ENCODE measurements at places on chromosomes 13 and 19.

- DNase-seq: no peak
Measured at GRCh38 chr19:55535173-55535964, 1.6 kb downstream of the SBK2 start.

- DNase-seq: no peak
Measured at GRCh38 chr13:113460599-113460998, 7.3 kb upstream of the ADPRHL1 start.

- DNase-seq: no peak
Measured at GRCh38 chr13:48636550-48636949, 17.2 kb upstream of the CYSLTR2 start.

GRCh38 chr13:74573654-74574053 lies 439.4 kb upstream of the KLF12 start:
- no peak for DNase-seq

GRCh38 chr13:29573190-29573589 lies 22.3 kb downstream of the SLC7A1 start:
- peak; percentile 64 for DNase-seq

- DNase-seq: no peak
Measured at GRCh38 chr13:71603255-71603654, 263.7 kb downstream of the DACH1 start.

- DNase-seq: no peak
Measured at GRCh38 chr19:58518256-58519086, 1.1 kb downstream of the ZBTB45 start.

- DNase-seq: no peak
Measured at GRCh38 chr13:75024602-75025001, 457.4 kb downstream of the TBC1D4 start.

- DNase-seq: no peak
Measured at GRCh38 chr13:43543331-43543730, 243.4 kb downstream of the ENOX1 start.

GRCh38 chr13:55155046-55155445 lies 1985.7 kb upstream of the PRR20A start:
- DNase-seq: no peak

DNA sequence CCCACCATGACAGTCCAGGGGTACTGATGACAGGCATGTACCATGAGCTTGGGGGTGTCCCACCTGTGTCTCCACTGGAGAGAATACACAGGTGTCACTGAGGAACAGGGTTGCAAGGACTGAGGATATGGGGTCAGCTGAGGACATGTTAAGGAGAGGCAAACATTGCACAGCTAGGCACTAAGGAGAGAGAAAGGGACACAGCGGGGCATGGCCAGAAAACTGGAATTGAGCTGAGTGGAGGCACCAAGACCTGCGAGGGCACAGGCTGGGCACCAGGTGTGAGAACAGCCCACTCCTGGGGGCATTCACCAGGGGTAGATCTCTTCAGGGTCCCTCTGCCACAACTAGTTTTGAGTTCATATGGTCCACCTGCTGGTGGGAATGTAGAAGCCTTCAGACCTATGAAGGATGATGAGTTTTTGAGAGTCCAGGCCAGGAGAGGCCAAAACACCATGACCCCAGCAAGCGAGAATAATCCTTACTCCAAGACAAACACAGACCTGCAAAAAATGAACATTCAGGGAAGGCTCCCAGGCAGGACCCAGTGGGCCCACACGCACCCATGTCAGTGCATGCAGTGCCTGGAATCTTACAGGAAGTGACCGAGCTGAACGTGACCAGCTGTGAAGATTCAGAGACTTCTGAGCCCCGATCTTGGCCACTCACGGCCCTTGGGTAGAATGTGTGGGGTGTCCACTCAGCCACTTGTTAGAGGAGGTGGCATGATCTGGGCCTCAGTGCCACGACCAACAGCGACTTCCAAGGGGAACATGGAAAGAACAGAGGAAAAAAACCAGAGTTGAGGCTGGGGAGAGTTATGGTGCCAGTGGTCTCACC lies 1.4 kb upstream of the ZNF584 start:
- no peak for DNase-seq

GRCh38 chr19:16134510-16134909 lies 9.0 kb upstream of the HSH2D start:
- no peak for DNase-seq

DNA sequence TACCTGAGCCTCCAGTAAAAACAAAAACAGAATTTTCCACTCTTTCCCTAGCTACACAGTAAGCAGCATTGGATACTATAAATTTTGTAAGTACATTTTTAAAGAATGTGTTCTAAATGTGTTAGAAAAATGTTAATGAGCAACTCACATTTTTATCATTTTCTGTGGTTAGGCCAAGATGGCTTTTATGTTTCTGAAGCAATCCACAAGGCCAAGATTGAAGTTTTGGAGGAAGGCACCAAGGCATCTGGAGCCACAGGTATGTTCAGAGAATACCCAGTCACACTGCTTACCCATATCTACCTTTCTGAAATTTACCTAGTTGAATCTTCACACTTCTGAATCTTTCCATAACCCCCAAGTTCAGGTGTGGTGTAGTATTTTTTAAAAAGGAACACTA lies 21.6 kb downstream of the SERPINE3 start:
- DNase-seq: no peak

DNA sequence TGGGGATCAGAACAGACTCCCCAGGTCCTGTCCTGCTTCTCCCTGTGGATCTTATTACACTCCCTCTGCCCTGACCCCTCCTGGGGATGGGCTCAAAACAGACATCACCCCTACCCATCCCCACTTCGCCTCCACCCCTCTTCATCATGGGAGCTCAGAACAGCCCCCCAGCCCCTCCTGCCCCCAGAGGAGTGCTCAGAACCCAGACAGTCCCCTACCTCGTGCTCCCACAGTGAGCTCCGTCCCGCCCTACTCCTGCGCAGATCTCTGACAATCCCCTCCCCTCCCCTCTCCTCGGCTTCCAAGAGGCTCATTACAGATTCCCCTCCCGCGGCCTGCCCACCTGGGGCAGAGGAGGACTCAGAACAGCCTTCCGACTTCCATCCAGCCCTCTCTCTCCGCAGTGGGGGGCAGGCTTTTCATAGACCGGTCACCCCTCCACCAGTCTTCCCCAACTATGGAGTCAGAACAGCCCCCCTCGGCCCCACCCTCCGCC lies 6.1 kb downstream of the NXNL1 start:
- no peak for DNase-seq

DNA sequence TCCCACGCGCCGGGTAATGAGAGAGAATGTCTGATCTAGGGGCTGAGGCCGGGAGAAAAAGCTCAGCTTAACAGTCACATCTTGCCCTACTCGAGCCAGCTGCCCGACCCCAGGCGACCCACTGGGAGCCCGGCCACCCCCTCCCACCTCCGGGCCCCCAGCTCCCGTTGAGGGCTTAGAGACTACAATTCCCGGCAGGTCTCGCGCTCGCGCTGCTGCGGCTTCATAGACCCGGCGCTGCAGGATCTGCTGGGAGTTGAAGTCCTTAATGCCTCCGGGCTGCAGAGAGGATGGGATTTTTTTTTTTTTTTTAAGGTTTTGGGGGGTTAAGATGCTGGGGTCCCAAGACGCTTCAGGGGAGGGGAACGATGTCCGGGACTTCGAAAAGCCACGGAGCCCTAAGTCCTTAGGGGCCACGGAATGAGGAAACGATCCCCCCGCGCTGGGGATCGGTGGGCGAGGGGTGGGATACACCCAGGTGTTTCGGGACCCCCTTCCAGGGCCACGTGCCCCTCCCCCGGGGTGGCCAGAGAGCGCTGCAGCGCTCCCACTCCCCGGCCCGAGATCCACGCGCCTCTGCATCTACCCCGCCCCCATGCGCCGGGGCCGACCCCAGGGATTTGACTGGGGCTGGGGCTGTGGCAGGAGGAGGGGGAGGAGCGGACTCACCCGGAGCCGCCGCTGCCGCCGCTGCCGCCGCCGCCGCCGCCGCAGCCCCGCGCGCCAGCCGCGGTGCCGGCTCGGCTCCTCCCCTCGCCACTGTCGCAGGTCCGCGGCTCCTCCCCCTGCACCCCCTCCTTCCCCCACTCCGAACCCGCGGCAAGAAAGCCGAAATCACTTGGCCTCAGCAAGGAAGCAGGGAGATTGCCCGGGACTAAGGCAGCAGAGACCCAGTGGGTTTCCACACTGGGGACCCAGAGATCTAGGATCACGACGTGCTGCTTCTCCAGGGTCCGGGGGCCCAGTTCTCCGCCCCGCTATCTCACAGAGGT lies at the start of gene SYT3:
Gene SYT3 (minus strand): TSS at position 761 of the 992 bp plus-strand sequence. CDS start 2,470 bp downstream, outside the sequence.
- DNase-seq: peak; percentile 45

DNA sequence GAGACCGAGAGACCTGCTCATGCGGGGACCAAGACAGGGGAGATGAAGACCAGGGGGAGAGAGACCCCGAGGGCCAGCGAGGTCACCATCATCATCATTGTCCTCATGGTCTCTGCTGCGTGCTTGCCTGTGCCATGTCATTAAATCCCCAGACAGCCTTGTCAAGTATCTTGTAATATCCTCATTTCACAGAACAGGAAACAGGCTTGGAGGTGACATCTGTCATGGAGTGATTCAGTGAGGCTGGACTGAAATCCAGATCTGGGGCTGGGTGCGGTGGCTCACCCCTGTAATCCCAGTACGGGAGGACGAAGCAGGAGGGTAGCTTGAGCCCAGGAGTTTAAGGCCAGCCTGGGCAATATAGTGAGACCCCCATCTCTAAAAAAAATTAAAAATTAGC lies 5.9 kb upstream of the NANOS2 start:
- no peak for DNase-seq

DNA sequence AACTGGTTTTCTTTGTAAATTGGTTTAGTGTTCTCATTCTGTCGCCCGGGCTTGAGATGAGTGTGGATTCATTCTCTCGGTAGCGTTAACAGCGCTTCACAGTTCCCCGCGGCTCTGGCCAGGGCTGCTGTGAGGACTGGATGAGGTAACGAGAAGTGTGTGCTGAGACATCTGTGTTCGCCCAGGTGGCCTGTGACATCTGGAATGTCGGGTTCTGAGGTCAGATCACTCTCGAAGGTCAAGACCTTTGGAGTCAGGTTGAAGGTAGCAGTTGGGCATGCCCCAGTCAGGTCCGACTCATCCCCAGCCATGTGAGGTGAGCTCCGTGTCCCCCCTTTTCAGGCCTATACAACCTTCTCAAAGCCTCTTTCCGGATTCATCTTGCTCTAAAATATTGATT lies 13.4 kb upstream of the TUBGCP3 start:
- DNase-seq: no peak

DNA sequence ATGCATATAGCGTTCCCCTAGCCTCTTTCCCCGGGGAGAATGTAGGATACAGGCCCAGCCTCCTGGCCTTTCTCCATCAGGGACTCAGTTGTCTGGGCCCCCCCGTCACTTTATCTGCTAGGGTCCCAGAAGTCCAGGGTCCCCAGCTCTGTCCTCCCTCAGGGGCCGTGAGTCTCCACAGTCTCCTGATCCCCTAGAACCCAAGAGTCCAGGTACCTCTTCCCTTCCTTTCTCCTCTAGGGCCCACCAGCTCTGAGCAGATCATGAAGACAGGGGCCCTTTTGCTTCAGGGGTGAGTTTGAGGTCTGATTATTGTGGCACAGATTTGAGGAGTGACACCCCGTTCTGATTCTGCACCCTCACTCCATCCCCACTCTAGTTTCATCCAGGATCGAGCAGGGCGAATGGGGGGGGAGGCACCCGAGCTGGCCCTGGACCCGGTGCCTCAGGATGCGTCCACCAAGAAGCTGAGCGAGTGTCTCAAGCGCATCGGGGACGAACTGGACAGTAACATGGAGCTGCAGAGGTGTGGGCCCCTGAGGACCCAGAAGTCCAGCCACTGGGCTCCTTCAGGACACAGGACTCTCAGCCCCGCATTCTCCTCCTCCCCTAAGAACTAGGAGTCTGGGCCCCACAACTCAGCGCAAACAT lies 758 bp downstream of the BAX start:
- DNase-seq: no peak

GRCh38 chr13:23235994-23236393 lies 55.2 kb downstream of the SGCG start:
- no peak for DNase-seq

GRCh38 chr19:51448411-51449016 lies 9.7 kb downstream of the SIGLEC8 start:
- DNase-seq: no peak

- no peak for DNase-seq
Measured at GRCh38 chr13:43301346-43301969, 278.1 kb downstream of the DNAJC15 start.

DNA sequence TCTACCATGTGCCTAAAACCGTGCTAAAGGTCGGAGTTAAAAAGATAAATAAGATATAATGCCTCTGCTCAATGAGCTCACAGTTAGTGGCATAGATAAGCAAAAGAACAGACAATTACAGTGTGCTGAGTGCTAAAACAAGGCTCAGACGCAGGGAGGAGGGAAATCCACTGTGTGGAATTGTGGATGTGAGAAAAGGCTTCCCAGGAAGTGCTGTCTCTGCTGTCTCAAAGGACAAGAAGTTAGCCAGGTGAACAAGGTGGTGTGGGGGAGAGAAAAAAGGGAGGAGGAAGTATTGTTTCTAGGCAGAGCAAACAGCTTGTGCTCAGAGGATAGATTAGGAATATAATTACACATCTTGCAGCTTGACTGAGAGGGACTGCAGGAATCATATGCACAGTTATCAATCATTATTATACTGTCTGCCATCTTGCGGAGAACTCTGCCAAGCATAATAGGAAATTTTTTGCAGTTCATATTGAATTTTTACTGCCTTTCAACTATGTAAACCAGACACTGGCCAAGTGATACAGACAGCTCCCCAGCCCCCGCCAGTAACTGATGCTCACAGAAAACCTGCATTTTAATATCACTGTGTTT lies 9.3 kb downstream of the C13orf42 start:
- DNase-seq: no peak

DNA sequence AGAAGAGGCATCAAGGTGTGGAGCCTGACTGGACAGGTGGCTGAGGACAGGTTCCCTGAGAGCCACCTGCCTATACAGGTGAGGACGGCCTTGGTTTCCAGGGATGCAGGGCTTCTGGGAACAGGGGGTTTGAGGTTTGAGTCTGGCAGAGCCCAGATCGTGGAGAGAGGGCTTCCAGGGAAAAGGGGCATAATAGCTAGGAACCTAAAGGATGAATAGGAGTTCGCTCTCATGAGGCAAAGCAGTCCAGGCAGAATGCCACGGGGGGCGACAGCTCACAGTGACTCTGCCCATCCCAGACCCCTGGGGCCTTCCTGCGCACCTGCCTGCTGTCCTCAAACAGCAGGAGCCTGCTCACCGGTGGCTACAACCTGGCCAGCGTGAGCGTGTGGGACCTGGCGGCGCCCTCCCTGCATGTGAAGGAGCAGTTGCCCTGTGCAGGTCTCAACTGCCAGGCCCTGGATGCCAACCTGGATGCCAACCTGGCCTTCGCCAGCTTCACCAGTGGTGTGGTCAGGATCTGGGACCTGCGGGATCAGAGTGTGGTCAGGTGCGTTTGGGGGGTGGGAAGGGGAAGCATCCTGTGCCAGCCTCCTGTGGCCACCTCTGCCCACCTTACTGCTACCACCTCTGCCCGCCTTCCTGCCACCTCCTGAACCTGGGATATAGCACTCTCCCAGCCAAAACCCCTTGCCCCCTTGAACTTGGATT lies 12.0 kb downstream of the TLE6 start:
- DNase-seq: no peak

DNA sequence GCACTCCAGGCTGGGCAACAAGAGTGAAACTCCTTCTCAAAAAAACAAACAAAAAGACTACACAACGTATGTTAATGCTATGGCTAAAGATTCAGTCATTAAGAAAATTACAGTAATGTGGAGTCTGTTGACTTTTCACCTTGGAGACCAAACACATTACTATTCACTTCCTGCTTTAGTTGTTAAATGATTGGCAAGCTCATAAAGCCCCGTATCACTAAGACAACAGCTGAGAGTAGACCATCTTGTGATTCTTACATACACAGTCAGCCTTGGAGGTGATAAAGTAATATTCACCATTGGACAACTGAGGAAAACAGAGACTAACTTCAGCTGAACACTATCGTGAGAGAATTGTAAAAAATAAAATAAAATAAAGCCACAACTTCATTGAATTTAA lies 86.5 kb downstream of the KCTD12 start:
- no peak for DNase-seq

Measured in pons (tissue), 1 donor.